Sigmoid colon (tissue), 7 donors: ENCODE measurements at places on chromosomes 6 and 20. TPM values are rescaled to one million over a fixed set of nuclear protein-coding genes. Genes with fewer than 3 reads are reported as not detected.

GRCh38 chr20:6920991-6921613 is 153.6 kb downstream of the BMP2 start:
- no peak for DNase-seq

DNA sequence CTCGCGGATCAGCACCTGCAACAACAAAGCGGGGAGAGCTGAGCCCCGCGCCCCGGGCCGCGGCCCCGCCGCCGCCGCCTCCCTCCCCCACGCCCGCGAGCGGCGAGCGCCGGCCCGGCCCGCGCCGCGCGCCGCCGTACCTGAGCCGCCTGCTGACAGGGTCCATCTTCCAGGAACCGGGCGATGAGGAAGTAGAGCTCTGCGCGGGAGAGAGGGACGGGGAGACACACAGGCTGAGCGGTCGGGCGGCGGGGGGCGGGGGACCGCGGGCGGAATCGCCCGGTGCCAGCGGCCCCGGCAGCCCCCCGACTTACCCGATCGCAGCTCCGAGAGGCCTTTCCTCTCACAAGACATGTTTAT is 359 bp downstream of the PHIP start:
- peak; percentile 75 for DNase-seq

- no peak for DNase-seq
These were observed 519.6 kb downstream of the DOK5 start for GRCh38 chr20:54995011-54995410.

DNA sequence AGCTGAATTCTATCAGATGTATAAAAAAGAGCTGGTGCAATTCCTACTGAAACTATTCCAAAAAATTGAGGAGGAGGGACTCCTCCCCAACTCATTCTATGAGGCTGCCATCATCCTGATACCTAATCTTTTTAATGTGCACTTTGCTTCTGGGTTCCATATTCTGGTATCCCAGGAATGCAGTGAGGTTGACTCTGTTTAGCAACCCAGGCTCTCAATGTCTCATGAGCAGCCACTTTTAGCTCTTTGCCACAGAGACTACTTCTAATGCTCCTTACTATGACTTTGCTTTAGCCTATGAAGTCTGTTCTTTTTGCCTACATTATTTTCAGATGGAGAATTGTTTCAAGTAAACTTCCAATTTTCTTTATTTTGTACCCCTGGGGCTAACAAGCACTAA is 185.5 kb upstream of the NRSN1 start:
- no peak for DNase-seq

DNA sequence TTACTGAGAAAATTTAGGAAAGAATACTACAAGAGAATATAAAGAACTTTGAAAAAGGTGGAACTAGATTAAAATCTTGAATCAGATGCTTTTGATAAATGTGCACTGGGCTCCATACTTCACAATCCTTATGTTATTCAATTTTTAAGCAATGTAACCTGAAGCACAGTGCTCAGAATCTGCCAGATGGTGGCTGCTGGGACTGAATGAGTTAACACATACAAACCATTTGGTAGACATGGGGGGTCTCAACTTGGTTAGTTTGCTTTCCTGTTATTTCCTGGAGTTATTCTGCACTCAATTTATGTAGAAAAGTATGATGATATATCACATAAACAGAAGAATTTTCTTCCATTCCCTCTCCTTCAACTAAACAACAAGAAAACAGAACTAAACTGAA is 326.5 kb downstream of the RNGTT start:
- no peak for DNase-seq

- no peak for DNase-seq
These were observed 474.0 kb downstream of the TFAP2B start for GRCh38 chr6:51292659-51293058.

GRCh38 chr6:15681946-15682345 is 19.1 kb upstream of the DTNBP1 start:
- no peak for DNase-seq

DEFB118 gene
- not detected for total RNA-seq

ZHX3 gene
- total RNA-seq = 60.4 TPM
